T-helper 2 cell (primary cell): ENCODE measurements at places on chromosomes 1 and 21.

- DNase-seq = no peak
Measured at GRCh38 chr1:153933430-153933829, 10.7 kb upstream of the GATAD2B start.

DNA sequence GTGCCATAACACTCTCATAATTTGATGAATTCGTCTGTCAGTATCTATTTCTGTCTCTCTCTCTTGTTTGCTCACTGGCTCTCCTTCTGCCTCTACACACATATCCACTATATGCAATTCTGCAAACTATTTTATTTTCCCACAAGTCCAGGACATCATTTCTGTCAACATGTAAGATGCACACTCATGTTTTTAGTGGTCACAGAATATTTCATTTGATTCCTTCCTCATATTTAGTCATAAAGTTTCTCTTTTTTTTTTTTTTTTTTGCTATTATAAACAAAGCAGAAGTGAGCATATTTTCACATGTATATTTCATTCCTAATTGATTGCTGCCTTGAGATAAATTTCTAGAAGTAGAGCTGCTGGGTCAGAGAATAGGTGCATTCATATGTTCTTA, 165.3 kb downstream of the PGBD5 start:
- no peak for DNase-seq

DNA sequence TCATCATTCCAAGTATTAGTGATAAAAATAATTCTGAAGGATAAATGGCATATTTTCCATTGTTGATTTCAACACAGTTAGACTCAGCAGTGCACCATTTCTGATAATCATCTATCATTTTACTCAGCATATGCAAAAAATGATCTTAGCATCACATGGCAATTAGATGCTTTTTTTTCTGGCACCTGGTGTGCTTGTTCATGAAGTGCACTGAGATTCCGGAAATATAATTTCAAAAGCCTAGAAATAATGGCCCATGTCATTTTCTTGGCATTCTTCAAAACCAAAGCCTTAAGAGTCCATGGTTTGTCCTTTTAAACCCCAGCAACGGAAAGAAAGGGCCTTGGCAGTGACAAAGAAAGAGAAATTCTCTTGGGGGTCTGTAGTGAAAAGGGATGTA, 278.8 kb downstream of the KIF26B start:
- DNase-seq = no peak

DNA sequence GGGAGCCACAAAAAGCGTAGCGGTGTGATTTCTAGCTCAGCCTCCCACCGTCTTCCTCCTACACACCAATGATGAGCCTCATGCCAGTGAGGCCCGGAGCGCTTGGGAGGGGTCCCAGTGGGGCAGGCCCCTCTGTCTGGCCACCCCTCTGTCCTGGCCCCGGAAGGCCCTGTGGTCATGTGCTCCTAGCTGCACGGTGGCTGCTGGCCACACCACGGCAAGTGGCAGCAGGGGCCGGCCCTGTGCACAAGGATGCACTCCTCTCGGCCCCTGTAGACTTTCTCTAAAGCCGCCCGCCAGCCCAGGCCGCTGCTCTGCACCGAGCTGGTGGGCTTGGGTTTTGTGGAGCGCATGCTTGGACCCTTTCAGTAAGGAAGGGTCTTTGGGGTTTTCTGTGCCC, 53.6 kb downstream of the KCNAB2 start:
- no peak for DNase-seq

GRCh38 chr1:14421977-14422609, 176.4 kb upstream of the KAZN start:
- no peak for DNase-seq

- peak; percentile 50 for DNase-seq
Measured at GRCh38 chr1:162627662-162628296, 4.5 kb upstream of the DDR2 start.

- DNase-seq = no peak
Measured at GRCh38 chr1:16981269-16981849, 939 bp upstream of the MFAP2 start.

DNA sequence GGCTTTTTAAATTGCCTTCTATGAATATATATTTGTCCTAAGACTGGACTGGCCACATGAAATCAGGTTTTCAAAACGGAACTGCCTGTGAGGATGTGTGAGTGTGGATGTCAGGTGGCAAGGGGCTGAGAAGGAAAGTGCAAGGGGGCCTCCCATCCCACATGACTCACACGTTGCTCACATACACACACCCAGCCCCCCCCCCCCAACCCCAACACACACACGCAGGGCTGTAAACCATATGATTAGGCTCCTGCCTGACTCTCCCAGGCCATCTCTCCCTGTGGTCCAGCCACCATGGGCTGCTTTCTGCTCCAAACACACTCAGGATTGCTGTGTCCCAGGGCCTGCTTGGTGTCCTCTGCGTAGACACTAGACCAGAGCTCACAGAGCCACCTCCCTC, 22.4 kb downstream of the DEGS1 start:
- no peak for DNase-seq

- no peak for DNase-seq
Measured at GRCh38 chr1:227370533-227371254, 52.4 kb upstream of the CDC42BPA start.

GRCh38 chr1:186848509-186849130, 19.9 kb downstream of the PLA2G4A start:
- no peak for DNase-seq

GRCh38 chr1:17470021-17470799, 30.7 kb upstream of the RCC2 start:
- no peak for DNase-seq

- peak; percentile 7 for DNase-seq
Measured at GRCh38 chr1:39378377-39378776, 113.1 kb upstream of the BMP8A start.

DNA sequence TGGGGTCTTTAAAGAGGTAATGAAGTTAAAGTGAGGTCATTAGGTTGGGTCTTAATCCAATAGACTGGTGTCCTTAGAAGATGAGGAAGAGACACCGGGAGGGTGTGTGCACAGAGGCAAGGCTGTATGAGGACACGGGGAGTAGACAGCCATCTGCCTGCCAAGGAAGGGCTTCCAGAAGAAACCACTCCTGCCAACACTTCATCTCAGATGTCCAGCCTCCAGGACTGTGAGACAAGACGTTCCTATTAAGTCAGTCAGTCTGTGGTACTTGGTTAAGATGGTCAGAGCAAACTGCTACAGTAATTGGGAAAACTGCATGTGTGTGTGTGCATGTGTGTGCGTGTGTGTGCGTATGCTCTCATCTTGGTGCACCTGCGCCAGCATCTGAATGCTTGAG, 77.1 kb downstream of the RYR2 start:
- no peak for DNase-seq

- no peak for DNase-seq
Measured at GRCh38 chr21:22842875-22843274, 1844.7 kb downstream of the NCAM2 start.

- DNase-seq = no peak
Measured at GRCh38 chr1:28595412-28596191, 3.5 kb downstream of the RAB42 start.

- DNase-seq = no peak
Measured at GRCh38 chr21:45010096-45010495, 64.3 kb upstream of the ADARB1 start.

DNA sequence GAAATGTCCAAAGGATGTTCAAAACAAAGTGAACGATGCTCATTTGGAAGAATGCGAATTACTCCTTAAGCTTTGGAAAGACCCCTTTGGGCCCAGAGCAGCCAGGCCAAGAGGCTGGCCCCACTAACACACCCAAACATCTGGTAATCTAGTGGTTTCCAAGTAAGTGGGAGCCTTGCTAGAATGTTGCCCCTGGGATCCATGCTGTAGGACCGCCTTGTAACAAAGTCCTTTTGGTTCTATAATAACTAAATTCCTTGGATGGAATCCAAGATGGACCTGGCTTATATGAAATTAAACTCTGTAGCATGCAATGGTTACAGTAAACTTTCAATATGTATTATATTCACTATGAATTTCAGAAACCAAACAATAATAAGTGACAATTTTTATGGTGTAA, 25.3 kb downstream of the GPR3 start:
- no peak for DNase-seq

GRCh38 chr1:240174734-240175133, 83.1 kb downstream of the FMN2 start:
- no peak for DNase-seq

DNA sequence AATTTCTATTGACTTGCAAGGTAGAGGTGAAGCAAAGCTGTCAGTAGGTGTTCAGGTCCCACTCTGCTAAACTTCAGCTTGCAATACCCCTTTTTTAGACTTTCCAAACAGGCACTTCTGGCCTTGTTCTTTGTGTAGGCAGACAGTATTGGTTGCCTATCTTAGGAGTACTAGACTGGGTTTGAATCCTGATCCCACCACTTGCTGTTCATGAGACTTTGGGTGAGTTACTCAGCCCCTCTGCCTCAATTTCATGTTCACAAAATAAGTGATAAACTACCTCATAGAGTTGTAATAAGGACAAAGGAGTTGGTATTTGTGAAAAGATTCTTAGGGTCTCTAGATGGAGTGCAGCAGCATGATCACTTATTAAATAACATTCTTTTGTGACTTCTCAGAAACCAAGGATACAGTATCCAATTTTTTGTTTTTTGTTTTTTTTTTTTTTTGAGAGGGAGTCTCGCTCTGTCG, 5.2 kb downstream of the RCC1 start:
- DNase-seq = no peak

- DNase-seq = no peak
Measured at GRCh38 chr1:167587872-167588271, 34.3 kb upstream of the CREG1 start.

DNA sequence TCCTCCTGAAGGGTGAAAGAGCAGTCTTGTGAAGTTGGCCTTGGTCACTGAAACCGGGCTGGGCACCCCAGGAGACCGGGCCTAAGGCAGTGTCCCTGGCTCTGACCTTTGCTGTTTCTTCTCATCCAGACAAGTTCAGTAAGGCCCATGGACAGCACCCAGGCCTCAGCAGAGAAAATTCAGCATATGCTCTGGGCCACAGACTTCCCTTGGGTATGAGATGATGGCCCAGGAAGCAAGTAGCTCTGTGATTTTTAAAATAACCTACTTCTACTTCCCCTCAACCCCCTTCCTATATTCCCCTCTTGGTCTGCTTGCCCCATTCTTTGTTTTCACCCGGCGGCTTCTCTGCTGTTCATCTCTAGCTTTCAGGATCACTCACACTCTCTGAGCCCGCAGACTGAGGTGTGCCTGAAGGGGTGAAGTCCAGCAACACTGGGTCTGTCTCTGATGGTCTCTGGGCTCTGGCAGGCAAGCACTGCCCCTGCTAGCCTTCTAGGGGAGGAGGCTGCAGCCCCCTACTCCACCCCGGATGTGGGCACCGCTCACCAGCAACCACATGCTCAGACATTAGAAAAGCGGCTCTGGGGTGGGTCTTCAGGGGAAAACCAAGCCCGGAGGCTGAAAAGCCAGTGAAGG, 2.9 kb upstream of the GPR25 start:
- no peak for DNase-seq

- DNase-seq = no peak
Measured at GRCh38 chr1:47699492-47700235, 261.8 kb downstream of the FOXD2 start.
